8988T (cell line): ENCODE measurements at places on chromosomes 3 and 15.
A peak's percentile ranks its signal among the peaks of the same experiment; 100 is the strongest.

DNA sequence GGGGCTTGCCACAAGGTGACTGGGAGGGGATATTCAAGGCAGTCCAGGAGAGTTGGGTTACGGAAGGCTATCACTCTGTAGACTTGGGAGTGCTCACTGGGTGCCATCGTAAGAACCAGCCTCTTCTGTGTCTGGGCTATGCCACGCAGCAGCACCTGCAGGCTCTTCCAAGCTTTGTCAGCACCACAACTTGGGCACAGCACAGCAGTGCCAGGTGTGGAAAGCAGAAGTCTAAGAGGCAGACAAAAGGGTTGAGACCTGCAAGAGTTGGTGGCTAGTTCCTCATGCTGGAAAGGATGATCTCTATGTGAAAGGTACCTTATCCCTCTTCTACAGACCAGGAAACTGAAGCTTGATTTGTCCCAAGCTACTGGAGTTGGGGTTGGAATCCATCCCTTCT lies 15.8 kb downstream of the CX3CR1 start:
- no peak for DNase-seq

GRCh38 chr15:40266828-40267304 lies 16.0 kb downstream of the ANKRD63 start:
- DNase-seq: peak; percentile 83

- no peak for DNase-seq
These were observed 101.5 kb upstream of the ASB14 start for GRCh38 chr3:57393977-57394376.

- DNase-seq: no peak
These were observed 37.4 kb downstream of the UMPS start for GRCh38 chr3:124767691-124768090.

- DNase-seq: no peak
These were observed 42.5 kb downstream of the MYLK start for GRCh38 chr3:123841476-123842238.

DNA sequence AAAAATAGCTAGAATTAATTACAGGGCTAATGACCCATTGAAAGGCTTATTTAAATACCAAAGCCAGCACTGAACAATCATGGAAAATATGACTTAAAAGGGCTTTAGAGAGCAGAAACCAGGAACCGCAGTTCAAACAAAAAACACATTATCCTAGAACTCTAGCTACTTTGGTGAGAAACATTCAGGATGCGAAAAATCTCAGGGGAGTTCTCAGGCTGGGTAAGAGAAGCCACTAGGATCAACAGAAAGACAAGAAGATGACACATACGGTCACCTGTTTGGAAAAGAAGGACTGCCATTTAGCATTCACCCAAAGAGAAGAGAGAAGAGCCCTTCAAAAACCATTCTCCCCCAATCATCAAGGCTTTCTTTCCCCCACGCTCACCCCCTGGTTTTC lies 75.6 kb upstream of the ICE2 start:
- no peak for DNase-seq

- no peak for DNase-seq
These were observed 7.6 kb downstream of the GADL1 start for GRCh38 chr3:30886888-30887287.

GRCh38 chr3:52174896-52175295 lies 20.7 kb upstream of the POC1A start:
- no peak for DNase-seq

DNA sequence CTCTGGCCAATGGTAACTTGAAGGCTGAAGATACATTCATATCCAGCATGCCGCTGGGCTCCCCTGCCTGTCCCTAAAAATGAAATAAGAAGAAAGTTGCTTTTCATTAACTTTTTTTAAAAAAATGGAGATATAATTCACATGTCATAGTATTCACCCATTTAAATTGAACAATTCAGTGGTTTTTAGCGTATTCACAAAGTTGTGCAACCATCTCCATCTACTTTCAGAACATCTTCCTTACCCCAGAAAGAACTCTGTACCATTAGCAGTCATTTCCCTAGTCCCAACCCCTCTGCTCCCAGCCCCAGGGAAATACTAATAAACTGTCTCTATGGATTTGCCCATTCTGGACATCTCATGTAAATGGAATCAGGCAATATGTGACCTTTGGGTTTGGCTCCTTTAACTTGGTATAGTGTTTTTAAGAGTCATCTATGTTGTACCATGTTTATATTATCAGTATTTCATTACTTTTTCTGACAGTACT lies 55.8 kb upstream of the GATM start:
- no peak for DNase-seq
